ENCODE measurements at places on chromosomes 4 and X.

GRCh38 chr4:146049802-146050201 is 111.2 kb upstream of the ZNF827 start:
- DNase-seq, result no peak

DNA sequence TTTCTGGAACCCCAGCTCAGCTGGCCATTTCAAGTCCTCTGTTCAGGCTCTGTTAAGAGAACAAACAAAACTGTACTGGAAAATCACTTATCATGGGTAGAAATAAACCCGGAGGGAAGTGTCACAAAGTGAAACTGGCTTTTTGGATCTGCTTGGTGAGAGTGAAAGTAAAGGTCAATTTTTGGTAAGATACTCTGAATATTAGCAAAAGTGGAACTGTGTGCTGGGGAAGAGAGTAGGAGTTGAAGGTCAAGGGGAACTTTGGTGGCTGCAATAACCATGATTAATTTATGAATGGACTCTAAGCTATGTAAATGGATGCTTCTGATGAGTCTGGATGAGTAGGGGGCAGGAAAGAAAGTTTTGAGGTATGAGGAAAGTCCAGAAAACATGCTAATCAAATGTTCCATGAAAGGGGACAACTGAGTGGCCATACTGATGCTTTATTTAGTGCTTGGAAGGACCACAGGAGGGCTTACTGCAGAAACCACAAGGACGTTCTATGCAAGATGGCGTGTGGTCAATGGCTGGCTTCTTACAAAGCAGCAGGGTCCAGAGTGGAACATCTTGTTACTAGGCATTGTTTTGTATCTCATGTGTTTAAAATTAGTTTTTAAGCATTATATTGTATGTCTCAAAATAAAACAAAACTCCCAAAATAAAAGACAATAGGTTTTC is 36.8 kb upstream of the TNIP3 start:
- DNase-seq, result no peak

GRCh38 chr4:138414202-138414601 is 172.1 kb upstream of the SLC7A11 start:
- DNase-seq, result no peak

- DNase-seq, result no peak
These were observed 18.0 kb downstream of the RBM10 start for GRCh38 chrX:47162927-47163583.
